ENCODE measurements at places on chromosomes 1 and 21. TPM values are rescaled to one million over a fixed set of nuclear protein-coding genes. Genes with fewer than 3 reads are reported as not detected.

RUNX3 gene
- 141 TPM for total RNA-seq

SPRR5 gene
- total RNA-seq, result not detected

FCGR1A gene
- not detected for total RNA-seq

ALX3 gene
- not detected for total RNA-seq

TMEM167B gene
- total RNA-seq, result 48.2 TPM

- no peak overlapping the region for H3K27ac ChIP-seq
- DNase-seq, result no peak
- H3K27me3 ChIP-seq, result no peaks in the 10 kb centered on the region
- H3K4me3 ChIP-seq, result no peak overlapping the region
- no peaks in the 10 kb centered on the region for H3K4me1 ChIP-seq
Measured at GRCh38 chr1:60878323-60878722, 204.0 kb upstream of the NFIA start.

NHLH2 gene
- total RNA-seq, result not detected

- H3K27ac ChIP-seq, result no peak overlapping the region
- no peak overlapping the region for H3K4me3 ChIP-seq
- H3K4me1 ChIP-seq, result peaks cover 10% of the 10 kb centered on the region
- no peaks in the 10 kb centered on the region for H3K36me3 ChIP-seq
- H3K27me3 ChIP-seq, result no peaks in the 10 kb centered on the region
Measured at GRCh38 chr1:207745839-207746767, 5.8 kb upstream of the CD46 start.

DNA sequence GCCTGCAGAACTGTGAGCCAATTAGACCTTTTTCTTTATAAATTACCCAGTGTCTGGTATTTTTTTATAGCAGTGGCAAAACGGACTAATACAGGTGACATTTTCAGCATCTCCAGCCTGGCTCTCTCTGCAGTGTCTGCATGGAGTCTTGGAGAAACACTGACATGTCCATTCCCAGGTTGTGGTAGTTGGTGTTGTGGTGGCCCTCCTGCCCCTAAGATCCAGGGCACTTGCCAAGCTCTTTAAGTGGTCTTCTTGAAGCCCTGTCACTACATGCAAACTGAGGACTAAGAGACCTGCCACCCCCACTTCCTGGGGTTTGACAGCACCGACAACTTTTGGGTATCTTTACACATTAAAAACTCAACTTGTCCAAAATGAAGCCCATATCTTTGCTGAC, 419.4 kb downstream of the NPHP4 start:
- no peak for DNase-seq
- no peaks in the 10 kb centered on the region for H3K4me1 ChIP-seq
- no peaks in the 10 kb centered on the region for H3K36me3 ChIP-seq
- peaks cover 7% of the 10 kb centered on the region for H3K27me3 ChIP-seq
- no peak overlapping the region for H3K27ac ChIP-seq

- no peak overlapping the region for H3K4me3 ChIP-seq
- DNase-seq, result no peak
- no peak overlapping the region for H3K27ac ChIP-seq
- peaks cover 4% of the 10 kb centered on the region for H3K4me1 ChIP-seq
- no peaks in the 10 kb centered on the region for H3K27me3 ChIP-seq
Measured at GRCh38 chr1:112513112-112513870, 4.5 kb downstream of the WNT2B start.

All from activated B cell treated with CpG ODN at 0.5 μM for 24 hours (primary cell).